ENCODE measurements at places on chromosomes 2 and 18. TPM values are rescaled to one million over a fixed set of nuclear protein-coding genes. Genes with fewer than 3 reads are reported as not detected.
A peak's percentile ranks its signal among the peaks of the same experiment; 100 is the strongest.

DNA sequence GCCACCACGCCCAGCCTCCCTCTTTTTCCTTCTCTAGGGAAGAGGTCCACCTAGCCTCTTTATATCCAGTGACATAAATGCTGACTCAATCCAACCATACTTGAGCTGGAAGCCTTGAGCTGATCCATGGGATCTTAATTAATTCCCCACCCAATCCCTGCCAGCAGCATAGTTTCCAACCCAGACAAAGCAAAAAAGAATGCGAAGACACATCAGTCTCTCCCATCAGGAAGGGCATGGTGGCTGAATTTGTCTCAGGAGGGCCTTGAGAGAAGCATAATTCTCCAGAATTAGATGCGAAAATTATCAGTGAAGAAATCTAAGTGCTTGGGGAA lies 22.5 kb downstream of the CASP10 start:
- DNase-seq, result no peak

- no peak for DNase-seq
Measured at GRCh38 chr2:178320011-178320585, 125.8 kb downstream of the OSBPL6 start.

GRCh38 chr2:157866202-157866601 lies 9.9 kb downstream of the ACVR1 start:
- DNase-seq, result no peak

GRCh38 chr2:190512539-190513095 lies 21.9 kb downstream of the NEMP2 start:
- no peak for DNase-seq

- no peak for DNase-seq
Measured at GRCh38 chr2:213016984-213017351, 134.4 kb downstream of the IKZF2 start.

DNA sequence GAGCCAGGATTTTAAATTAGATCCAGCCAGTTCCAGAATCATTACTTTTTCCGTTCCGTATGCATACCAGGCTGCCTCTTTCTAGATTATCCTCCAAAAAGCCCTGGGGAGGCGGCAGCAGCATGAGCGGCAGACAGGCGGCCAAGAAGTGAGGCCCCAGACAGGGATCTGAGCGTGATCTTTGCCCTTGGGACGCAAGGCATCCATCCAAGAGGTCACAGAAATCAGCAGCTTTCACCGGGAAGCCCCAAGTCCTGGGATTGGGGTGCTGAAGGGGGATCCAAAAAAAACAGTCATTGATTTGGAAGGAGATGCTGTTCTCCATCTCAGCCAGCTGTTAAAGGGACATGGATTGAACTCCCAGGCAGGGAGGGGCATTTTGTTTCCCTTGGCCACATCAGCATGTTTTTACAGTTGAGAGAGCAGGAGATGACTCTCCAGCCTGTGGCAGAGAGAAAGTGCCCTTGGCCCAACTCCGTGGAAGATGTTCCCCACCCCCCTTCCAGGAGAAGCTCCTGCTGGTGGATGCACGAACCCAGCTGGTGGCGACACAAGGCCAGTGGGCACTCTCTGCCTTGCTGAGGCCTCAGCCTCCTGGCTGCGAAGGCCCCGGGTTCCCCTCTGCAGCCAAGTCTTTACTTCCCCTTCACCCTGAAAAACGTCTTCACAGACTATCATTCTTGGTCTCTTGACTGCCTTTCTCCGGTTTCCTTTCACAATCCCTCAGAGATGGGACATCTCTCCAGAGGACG lies 265.6 kb downstream of the ANAPC1 start:
- peak; percentile 41 for DNase-seq

DNA sequence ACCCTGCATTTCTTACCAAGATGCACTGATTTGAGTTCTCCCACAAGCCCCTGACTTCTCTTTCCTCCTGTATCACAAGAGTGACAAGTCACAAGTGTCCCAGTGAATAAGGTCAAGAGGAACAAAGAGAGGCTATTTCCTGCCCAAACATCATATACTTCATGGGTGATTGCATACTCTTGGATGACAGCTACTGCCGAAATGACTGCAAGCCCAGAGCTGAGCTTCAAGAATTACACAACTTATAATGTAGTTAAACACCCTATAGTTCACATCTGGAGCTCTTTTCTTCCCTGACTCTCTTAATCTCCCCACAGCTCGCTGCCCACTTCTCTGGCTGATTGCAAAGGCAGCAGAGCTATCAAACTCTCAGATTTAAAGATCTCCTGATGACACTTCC lies 289.7 kb upstream of the PARD3B start:
- DNase-seq, result no peak

GRCh38 chr18:48719388-48719787 lies 180.6 kb downstream of the CTIF start:
- no peak for DNase-seq

- no peak for DNase-seq
Measured at GRCh38 chr2:105166688-105167087, 74.9 kb upstream of the GPR45 start.

DNA sequence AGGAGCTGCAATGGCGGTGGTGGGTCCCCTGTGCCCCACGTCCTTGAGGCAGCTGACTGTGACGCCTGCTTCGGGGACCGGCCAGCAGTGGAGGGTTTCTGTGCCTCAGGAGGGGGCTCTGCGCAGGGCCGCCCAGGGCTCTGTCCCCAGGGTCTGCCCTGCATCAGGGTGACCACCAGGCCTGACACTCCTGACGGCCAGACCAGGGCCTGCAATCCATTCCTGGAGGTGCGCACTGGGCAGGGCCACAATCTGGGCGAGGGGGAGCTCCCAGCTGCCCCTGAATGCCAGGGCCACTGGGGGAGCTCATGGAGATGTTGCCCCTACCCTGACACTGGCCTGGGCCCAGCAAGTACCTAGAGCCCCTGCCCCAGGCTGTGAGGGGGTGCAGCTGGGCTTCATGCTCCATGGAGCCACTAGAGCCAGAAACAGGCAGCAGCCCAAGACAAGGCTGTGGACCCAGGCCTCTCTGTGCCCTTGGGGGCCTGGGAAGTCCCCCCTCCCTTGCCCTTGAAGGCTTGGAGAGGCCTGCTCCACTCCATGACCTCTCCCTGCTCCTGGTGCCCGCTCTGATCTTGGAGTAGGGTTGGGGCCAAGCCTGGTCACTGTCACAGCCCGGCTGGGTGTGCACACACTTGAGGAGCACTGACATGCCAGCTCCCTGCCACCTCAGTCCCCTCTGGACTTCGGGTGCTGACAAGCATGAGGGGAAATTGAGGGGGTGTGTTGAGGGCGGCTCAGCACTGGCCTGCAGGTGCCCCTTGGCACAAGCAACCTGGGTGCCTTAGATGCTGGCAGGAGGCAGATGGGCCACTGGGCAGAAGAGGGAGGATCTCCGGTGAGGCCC lies 55.9 kb downstream of the LDAH start:
- no peak for DNase-seq

- DNase-seq, result no peak
Measured at GRCh38 chr2:126858013-126858412, 40.7 kb upstream of the TEX51 start.

The CFAP221 gene
- 0.52 TPM for polyA plus RNA-seq

GRCh38 chr2:64119369-64119768 lies 24.9 kb downstream of the PELI1 start:
- no peak for DNase-seq

DNA sequence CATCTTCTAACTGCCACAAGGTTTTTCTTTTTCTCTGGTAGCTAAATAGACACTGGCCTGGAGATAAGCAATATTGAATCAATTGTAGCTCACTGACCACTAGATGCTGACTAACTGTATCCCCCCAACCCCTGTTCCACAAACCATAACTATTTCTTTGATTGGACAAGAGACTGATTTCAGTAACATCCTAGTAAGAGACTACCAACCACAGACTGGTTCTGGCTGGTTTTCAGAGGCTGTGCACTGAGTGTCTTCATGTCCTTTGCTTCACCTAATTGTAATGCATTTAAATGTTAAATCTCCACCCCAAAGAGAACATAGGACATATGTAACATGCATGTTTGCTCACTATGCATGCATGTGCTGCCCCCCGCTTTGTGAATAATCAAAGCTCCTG lies 3.2 kb upstream of the AAK1 start:
- DNase-seq, result no peak

DNA sequence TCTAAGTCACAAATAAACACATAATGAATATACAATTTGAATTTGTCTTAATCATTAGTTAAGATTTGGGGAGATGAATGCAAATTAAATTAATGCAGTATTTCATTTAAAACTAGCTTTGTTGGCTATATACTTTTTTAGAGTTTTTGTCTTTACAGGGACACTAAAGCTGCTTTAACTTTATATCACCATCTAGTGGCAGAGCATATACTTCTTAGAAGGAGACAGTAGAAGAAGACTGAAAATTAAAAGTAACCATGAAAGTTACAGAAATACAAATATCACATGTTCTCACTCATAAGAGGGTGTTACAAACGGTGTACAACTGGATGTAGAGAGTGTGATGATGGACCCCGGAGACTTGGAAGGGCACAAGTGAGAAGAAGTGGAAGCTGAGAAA lies 268.3 kb upstream of the NETO1 start:
- no peak for DNase-seq

DNA sequence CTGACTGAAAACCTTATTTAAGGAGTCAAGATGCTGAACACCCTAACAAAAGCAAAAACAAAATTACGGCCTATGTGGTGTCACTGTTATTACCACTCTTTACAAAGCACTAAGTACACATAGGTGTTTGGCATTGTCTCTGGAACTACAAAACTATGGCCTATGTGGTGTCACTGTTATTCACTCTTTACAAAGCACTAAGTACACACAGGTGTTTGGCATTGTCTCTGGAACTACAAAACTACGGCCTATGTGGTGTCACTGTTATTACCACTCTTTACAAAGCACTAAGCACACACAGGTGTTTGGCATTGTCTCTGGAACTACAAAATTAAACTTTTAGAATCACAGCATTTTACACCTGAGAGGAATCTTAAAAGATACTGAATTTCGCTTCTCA lies 47.4 kb downstream of the SLC35F5 start:
- no peak for DNase-seq

DNA sequence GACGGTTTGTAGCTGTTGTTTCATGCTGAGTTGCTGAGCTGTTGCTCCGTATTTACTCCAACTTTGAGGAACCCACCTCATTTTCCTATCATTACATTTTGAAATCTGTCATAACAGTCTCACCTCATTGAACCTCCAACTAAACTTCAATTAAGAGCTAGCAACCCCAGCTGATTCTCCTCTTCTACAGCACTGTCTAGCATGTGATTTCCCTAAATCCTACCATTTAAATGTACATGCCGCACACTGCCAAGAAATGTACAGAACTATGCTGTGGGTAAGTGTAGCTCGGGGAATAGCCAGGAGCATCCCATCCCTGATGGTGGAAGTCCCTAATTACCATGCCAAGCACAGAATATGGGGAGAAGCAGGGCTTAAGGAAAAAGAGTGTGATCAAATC lies 299.9 kb downstream of the AFF3 start:
- DNase-seq, result no peak

DNA sequence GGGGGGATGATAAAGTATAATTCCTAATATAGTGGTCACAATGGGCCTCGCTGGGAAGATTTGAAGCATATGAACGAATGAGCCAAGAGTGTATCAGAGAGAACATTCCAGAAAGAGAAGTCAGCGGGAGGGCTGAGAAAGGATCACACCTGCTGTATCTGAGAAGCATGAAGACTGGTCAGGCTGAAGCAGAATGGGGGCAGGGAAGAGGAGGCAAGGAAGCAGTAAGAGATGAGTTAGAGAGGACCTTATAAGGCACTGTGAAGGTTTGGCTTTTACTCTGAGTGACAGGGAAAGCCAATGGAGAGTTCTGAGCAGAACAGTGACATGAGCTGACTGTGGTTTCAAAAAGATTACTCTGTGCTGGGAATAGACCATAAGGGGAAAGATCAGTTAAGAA lies 73.5 kb downstream of the CHN1 start:
- no peak for DNase-seq

GRCh38 chr18:22591222-22591621 lies 173.5 kb upstream of the CTAGE1 start:
- no peak for DNase-seq

GRCh38 chr2:108315444-108315934 lies 26.8 kb downstream of the SULT1C2 start:
- no peak for DNase-seq

- no peak for DNase-seq
Measured at GRCh38 chr2:85843543-85843942, 45.2 kb downstream of the ST3GAL5 start.

DNA sequence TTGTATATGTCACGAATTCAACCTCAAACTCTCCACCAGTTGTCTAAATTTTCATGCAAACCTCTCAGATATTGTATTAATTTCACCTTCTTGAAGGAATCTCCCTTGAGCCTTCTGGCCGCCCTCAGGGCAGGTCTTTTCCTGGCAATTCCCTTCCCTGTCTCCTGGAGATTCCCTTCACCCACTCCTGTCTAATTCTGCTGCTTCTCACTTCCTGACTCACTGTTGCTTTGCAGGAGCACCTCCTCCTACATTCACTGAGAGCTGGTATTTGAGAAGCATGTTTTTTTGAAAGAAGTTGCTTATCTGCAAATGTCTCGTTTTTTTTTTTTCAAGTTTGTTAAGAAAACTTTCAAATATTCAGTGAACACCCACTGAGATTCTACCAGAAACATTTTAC lies 79.9 kb upstream of the OTOS start:
- no peak for DNase-seq

The TLX2 gene
- polyA plus RNA-seq, result 0.43 TPM

The TTC39C gene
- polyA plus RNA-seq, result not detected

The DPP10 gene
- 1.1 TPM for polyA plus RNA-seq

GRCh38 chr2:53562407-53562806 lies 205.2 kb upstream of the CHAC2 start:
- no peak for DNase-seq

The HOXD13 gene
- not detected for polyA plus RNA-seq

GRCh38 chr18:21203542-21204241 lies 38.3 kb upstream of the GREB1L start:
- DNase-seq, result no peak

GRCh38 chr2:126908721-126909177 lies 10.1 kb downstream of the TEX51 start:
- no peak for DNase-seq

The ZNF804A gene
- 0.22 TPM for polyA plus RNA-seq

DNA sequence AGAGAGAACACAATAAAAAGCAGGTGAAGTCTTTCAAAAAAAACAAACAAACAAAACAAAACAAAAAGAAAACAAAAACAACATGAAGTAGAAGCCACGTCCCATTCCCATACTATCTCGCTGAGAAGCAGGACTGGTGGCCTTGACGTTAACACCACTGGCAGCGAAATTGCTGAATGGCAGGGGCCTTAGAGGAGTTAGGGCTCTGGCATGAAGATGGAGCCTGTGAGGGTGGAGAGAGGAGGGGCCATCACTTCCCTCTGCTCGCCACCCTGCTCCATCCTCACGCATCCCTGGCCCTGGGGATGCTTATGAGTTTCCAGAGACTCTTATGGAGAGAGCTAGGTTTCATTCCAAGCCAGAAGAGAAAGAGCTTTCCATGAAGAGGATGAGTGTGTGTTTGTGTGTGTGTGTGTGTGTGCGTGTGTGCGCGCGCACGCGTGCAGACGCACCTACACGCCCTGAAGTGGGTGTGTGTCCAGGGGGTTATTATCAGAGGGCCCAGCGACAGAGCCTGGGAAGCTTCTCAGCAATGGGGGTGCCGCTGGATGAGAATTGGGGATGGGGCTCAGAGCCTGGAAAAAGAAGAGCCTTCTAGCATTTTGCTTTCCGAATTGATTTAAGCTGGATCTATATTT lies 20.4 kb upstream of the IMPA2 start:
- no peak for DNase-seq

Measured in muscle of arm (tissue), 14 donors.